ENCODE measurements at places on chromosomes 2 and 18.

DNA sequence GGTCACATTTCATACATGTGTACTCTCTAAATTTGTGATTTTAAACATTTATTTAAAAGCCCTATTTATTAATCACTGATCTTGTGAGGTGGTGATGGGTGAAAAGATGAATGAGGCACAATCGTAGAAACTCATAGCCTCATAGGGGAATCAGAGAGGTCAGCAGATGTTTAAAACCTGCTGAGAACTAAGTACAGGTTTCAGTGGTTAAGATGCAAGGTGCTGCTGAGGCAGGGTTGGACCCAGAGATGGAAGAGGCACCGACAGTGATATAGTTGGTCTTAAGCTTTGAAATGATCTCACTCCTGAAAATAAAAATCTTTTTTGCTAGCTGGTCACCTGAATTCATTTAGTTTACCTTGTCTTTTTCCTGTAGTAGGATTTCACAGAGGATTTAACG lies 49.6 kb downstream of the LINC00305 start:
- DNase-seq = no peak

DNA sequence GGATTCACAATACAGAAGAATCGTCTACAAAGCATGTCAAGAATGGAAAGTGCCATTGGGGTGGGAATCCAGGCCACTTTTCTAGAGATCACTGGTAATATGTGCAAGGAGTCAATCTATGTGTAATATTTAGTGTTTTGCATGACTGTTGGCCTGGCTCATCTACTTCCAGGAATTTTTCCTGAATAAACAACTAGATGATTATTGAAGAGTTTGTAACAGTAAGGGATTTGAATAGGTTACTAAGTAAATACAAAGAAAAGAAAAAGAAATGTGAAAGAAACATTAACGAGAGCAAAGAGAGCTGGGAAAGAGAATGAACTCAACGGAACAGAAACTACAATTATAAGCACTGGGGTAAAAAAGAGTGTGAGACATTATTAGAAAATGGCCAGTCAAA lies 406.0 kb downstream of the TGIF1 start:
- DNase-seq = no peak

DNA sequence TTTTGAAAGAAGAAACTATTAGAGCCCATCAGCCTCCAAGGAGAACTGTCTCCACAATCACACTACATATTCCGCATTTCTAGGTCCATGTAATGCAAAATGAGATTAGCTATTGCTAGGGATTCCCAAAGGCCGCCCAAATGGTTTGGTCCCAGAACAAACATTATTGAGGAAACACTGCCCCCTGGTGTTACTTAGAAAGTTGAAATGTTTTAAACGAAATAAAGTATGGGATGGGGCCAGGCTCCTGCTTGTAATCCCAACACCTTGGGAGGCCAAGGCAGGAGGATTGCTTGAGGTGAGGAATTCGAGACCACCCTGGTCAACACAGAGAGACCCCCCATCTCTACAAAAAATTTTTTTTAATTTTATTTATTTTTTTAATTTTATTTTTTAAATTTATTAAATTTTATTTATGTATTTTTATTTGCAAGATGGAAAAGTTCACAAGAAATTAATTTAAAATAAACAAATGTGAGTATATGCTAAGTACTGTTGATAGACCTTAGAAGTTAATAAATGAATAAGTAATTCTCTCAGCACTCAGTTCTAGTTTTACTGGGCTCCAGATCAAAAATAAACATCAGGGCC lies 5.5 kb downstream of the NHEJ1 start:
- DNase-seq = no peak

GRCh38 chr2:239171643-239172042 lies 229.2 kb downstream of the HDAC4 start:
- no peak for DNase-seq

DNA sequence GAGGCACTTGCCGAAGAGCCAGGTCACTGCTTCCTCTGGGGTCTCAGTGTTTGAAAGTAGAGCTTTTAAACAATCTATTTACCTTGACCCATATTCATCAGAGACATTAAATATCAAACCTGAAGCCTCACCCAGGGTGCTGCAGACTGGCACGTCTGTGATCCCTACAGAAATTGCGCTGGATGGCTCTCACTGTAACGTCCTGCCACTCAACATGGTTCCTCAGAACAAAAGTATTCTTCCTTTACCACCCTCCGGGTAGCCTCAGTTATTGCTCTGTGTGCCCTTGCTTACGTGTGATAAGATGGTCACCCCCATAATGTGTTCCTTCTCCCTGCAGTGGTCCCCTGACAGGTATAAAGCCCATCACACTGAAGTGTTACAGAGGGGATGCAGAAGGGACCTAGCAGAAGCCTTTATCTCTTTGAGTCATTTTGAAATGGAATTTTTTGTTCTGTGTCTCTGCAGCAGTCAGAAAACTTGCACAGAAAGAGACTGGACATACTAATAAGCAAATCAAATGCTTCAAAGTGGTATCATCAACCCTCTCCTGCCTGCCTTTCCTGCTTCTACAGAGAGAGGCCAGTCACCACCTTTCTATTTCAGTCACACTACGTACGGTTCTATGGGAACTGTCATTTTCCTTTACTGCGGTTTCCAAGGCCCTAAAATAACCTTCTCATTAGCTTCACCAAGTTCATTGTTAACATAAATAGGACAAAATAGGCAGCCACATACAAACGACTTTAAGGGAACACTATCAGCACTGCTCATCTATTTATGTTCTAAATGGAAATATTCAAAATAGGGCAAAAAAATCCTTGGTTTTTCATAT lies 86.8 kb downstream of the METTL8 start:
- no peak for DNase-seq

DNA sequence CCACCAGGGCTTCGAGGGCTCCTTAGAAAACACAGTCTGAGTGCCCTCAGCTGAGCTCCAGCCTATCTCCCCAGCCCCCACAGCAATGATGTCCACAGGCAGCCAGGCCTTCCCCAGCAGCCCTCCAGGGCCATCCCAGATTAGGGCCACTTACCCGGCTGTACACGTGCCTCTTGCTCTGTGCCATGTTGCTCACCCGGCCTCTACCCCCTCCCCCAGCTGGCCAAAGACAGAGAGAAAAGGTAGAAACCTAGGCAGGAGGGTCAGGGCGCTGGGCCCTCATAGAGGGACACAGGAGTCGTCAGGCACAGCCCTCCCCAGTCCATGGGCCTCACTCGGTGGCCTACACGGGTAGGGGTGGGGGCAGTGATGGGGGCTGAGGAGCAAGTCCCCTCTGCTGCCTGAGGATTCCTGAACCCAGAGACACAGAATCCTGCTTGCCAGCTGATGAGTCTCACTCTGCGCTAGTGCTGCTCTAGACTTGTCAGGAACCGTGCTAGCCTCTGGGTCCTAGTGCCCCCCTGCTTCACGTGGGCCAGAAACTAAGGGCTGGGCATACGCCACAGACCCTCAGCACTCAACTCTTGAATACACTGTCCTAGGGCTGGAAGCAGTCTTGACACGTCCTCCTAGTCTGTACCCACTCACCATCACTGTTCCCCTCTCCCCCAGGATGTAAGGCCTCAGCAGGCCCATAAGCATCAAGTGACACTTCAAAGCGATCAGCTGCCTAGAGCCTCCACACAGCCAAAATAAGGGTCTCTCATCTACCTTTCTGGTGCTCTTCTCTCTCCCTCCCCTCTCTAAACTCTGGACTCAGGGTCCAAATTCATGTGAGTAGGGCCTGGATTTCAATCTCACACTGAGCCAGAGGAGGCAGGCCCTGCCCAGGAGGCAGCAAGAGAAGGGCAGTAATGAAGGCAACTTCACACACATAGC lies at the start of gene DCTN1:
TSS of gene DCTN1 (minus strand) at position 461 of the 939 bp plus-strand sequence. CDS start at position 187, 274 bp downstream.
- DNase-seq = no peak

DNA sequence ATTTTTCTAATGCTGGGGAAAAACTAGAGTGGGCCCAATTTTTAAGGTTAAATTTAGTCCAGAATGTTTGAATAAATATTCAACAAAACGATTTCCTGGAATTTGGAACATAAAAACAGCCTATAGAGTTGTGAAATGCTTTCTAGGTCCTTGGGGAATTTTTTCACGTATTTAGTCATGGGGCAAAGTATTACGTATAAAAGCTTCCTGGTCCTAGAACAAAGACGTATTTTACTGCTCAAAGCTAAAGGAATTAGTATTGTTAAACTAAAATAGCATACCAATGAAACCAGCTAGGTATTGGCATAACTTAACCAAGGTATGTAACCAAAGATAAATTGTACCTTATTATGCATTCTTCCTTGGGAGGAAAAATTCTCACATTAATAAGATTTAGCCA lies 1.6 kb downstream of the SESTD1 start:
- no peak for DNase-seq

- no peak for DNase-seq
Measured at GRCh38 chr2:164023896-164024295, 288.1 kb upstream of the FIGN start.

DNA sequence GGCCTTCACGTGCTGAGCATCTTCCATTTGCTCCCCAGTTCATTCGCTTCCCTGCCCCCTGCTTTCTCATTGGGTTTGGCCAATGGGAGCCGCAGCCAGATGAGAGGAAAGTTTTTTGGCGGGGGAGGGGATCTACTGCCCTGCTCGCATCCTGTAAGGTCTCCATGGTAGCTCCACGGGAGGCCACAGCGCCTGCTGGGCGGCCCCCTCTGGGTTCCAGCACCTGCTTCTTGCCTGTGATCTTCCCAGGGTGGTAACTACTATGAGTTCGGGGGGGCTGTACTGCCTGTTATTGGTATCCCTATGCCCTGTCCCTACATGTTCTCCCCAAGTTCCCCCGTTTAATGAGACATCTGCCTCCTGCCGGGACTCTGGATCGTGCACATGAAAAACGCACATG lies 57.2 kb downstream of the INPP5D start:
- DNase-seq = no peak

GRCh38 chr18:26409091-26409490 lies 139.3 kb downstream of the KCTD1 start:
- no peak for DNase-seq

DNA sequence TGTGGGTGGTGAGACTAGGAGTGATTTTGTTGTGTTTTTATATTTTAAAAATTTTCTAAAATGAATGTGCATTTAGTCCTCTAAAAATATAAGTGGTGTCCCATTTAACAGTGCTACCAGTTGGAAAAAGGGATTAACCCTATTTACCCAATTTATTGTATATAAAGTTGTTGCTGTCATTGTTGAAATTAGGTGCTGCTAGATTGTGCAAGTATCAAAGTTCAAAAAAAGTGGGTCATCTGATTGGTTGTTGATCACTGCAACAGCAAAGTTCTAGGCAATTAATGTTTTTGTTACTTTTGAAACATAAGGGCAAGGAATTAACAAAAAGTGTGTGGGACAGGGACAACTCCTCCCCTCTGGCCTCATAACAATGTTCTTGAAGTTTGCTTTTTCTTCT lies 40.6 kb downstream of the ADNP2 start:
- no peak for DNase-seq

GRCh38 chr2:14284244-14284643 lies 348.3 kb upstream of the LRATD1 start:
- no peak for DNase-seq

GRCh38 chr2:43059183-43059897 lies 167.1 kb downstream of the ZFP36L2 start:
- no peak for DNase-seq

DNA sequence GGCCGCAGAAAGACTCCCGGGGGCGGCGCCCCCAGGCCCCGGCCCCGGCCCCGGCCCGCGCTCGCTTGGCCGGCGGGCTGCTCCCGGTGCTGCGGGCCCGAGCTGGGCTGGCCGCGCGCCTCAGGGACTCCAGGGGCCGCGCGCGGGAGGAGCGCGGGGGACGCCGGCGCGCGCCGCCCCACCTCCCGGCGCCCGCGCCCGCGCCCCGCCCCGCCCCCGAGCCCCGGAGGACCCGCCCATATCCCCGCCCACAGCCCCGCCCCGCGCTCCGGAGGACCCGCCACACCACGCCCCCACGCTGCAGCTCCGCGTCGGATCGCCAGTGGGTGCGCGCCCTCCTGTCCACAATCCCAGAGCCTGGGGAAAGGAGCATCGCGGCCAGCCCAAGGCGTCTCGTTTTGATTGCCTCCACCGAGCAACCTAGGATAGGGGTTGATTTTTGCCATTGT lies at the start of gene PARD6G:
TSS of gene PARD6G (minus strand) at position 122 of the 449 bp plus-strand sequence. CDS start 166 bp downstream, outside the sequence.
- DNase-seq = no peak

- DNase-seq = no peak
Measured at GRCh38 chr18:10067670-10068659, 154.1 kb downstream of the VAPA start.

GRCh38 chr2:239098288-239098970 lies 250.5 kb downstream of the TWIST2 start:
- DNase-seq = peak; percentile 54

GRCh38 chr2:107530046-107530445 lies 296.6 kb upstream of the RGPD4 start:
- DNase-seq = no peak

- peak; percentile 36 for DNase-seq
Measured at GRCh38 chr2:202135091-202135874, 62.2 kb downstream of the KIAA2012 start.

GRCh38 chr2:216362730-216363129 lies 9.6 kb downstream of the MARCHF4 start:
- peak; percentile 69 for DNase-seq

- no peak for DNase-seq
Measured at GRCh38 chr2:217790195-217790594, 212.6 kb downstream of the TNS1 start.

DNA sequence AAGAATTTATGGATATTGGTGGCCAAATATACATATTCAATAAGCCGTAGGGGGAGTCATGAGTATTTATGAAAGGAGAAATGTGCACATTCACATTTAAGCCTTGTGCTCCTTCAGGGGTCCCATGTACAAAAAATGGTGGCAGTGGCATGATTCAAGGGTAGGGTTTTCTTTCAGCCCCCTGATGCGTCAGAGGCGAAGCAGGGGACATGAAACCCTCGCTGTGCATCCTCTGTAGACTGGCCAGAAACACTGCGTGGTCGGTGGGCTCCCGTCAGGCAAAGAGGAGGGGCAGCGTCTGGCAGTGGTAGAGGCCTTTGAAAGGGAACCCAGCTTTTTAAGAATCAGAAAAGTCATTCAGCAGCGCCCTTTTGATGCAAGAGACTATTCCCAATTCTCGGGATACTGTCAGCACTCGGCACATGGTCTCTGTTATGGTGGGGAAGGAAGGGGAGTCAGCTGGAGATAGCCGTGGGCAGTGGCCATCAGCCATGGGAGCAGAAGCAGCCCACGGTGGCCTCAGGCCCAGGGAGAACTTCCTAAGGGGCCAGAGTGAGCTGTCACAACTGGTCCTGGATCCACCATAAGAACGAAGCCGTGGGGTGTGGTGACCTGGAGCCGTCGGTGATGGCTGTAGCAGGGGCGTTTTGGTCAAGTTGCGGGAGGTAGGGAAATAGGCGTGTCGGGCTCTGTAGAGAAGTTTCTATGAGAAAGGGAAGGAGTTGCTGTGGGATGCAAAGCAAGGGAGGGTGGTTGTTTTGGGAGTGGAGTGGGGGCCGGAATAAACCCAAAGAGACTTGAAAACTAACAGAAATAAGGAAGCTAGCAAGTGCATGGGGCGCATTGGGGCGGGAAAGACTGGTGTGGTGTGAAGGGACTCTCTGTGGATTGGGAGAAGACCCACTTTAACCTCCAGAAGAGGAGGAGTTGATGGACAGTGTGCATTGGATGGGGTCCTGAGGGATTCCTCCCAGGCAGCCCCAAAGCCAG lies 95.6 kb downstream of the SH3BP4 start:
- no peak for DNase-seq

Data from epithelial cell of prostate (primary cell).